ENCODE measurements at places on chromosomes 16 and 17.

- no peak for DNase-seq
These were observed 375 bp upstream of the SPN start for GRCh38 chr16:29662729-29663015.

DNA sequence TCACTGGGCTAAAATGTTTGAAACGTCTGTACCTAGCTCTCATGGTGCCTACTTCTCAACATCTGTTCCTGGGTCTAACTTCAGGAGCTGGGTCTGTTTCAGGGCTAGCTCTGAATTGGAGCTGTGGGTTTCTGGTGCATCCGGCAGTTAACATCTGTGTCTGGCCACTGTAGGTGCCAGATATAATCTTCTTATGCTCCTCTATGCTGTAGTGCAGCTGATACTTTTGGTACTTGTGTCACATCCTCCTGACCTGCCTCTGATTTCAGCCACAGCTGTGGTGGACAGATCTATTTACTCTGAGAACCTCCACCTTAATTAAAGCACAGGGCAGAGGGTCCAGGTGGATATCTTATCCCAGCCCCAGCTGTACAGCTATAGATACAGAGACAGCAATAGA is 496.5 kb upstream of the CDH11 start:
- no peak for DNase-seq

DNA sequence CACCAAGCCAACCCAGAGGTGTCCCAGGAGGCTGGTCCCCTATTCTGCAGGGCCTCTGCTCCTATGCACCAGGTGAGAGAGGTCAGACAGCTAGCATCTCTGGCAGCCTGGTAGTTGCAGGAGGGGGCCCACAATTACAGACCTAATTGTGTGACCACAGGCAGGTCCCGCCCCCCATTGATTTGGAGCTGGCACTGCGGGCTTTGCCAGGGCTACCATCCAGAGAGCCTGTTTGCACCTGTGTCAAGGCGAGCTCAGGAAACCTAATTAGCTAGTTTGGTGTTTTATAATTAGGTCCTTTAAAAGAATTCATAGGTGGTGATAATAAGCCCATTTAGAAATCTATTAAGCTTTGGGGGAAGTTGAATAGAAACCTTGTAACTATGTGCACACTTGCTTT is 90.2 kb downstream of the MRM1 start:
- DNase-seq: peak; percentile 64

DNA sequence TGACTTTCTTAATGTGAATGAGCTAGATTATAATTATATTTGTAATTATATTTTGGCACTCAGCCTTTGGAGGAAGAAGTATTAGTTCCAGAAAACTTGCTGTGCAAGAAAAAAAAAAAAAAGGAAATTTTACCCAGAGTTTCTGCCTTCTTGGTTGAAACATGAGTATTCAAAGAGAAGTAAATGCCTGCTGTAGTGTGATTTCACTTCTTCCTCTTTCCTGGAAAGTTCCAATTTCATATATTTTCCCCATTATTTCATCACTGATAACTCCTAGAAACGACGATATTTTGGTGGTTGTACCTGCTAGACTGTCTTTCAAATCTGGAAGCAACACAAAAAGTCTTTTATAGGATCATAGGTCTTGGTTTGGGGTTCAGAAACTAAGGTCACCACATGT is 20.4 kb upstream of the MPHOSPH6 start:
- DNase-seq: no peak

DNA sequence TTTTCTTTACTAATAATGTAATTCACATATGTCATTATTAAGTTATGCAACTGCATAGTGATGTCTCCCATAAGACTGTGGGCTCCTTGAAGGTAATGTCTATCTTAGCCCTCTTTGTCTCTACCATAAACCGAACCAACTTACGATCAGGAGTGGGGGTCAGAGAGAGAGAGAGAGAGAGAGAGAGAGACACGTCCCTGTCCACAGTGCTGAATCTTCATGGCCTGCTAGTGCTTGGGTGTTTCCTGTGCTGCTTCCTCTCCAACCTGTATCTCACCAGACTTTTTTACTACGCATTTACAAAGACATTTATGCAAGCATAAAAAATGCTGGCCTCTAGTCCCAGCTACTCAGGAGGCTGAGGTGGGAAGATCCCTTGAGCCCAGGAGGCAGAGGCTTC is 52.2 kb upstream of the HAPSTR1 start:
- DNase-seq: no peak

DNA sequence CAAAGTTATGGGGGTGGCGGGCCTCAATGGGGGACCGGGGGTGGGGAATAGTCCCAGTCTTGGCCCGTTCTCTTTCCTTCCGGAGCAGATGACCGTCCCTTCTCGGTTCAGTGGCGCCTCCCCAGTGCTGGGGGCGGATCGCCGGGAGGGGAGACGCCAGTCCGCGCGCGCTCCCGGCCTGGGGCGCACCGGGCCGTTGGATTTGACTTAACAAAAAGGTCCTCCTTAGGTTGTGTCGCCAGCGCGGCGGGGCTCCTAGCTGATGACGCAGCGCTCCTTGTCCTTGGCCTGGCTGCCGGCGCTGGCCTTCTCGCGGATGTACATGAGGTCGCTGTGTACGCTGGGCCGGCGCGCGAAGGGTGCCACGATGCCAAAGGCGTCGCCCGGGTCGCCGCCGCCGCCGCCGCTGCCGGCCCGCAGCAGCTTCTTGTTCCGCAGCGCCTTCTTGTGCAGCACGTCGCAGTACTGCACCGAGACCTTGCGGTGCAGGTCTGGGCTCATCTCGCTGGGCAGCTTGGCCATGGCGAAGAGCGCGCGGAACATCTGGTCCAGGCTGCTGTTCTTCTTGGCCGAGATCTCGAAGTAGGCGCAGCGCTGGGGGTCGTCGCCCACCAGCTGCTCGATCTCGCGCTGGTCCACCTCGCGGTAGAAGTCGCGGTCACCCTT is 1.2 kb downstream of the RASD1 start:
- no peak for DNase-seq

DNA sequence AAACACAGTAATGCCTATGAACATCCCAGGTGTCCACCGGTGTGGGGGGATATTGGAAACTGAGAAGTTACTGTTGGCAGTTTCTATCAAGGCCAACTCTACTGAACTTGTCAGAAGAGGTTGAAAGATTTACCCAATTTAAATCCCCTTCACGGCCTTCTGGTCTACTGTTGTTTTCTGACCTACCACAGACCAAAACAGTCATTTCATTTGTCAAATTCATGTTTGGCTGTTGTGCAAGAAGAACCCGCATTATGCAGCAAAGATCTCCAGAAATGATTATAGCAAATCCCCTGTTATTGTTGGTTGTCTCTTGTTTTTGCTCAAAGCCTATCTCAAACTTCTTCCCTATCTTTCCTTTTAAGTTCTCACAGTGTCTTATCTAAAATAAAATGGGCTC is 73.1 kb upstream of the MAF start:
- DNase-seq: no peak

- DNase-seq: peak; percentile 51
These were observed 34.8 kb downstream of the CBFA2T3 start for GRCh38 chr16:88941913-88942909.

GRCh38 chr16:89322321-89323119 is 105.0 kb downstream of the ZNF778 start:
- peak; percentile 67 for DNase-seq

DNA sequence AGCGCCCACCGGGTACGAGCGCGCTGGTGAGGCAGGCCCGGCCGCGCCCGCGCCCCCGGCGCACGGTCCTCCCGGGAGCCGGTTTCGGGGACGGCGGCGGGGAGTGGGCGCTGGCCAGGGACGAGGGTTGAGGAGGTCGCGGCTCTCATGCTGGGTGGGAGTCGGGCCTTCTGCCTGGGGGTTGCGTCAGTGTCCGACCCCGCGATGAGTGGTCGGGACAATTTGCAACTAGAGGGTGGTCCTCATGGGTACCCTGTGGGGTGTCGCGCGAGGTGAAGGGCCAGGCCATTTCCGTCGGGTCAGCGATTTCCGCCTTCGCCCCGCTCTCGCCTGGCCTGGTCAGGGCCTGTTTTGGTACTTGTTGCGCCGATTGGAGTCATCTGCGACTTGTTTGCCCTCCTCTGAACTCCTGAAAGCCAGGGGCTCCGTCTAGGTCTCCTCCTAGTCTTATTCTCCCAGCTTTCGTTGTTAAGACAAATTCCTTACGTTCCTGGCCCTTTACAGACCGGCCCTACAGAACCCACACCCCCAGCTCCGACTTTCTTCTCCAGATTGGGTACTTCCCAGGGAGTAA is 14.9 kb downstream of the NAA60 start:
- no peak for DNase-seq

GRCh38 chr16:9859701-9860327 is 322.4 kb downstream of the GRIN2A start:
- no peak for DNase-seq

- no peak for DNase-seq
These were observed 11.3 kb upstream of the CHST6 start for GRCh38 chr16:75506574-75506973.

DNA sequence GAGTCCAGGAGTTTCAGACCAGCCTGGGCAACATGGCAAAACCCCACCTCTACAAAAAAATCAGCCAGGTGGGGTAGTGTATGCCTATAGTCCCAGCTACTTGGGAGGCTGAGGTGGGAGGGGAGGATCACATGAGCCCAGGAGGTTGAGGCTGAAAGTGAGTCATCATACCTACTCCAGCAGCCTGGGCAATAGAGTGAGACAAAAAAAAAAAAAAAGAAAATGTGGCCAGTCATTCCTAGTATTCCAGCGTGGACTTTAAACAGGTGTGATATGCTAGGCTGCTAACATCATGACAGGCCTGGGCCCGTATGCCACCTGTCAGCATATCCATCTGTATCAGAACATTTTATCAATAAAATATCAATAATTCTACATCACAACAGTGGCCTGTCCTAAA is 143.3 kb downstream of the AATF start:
- DNase-seq: no peak

DNA sequence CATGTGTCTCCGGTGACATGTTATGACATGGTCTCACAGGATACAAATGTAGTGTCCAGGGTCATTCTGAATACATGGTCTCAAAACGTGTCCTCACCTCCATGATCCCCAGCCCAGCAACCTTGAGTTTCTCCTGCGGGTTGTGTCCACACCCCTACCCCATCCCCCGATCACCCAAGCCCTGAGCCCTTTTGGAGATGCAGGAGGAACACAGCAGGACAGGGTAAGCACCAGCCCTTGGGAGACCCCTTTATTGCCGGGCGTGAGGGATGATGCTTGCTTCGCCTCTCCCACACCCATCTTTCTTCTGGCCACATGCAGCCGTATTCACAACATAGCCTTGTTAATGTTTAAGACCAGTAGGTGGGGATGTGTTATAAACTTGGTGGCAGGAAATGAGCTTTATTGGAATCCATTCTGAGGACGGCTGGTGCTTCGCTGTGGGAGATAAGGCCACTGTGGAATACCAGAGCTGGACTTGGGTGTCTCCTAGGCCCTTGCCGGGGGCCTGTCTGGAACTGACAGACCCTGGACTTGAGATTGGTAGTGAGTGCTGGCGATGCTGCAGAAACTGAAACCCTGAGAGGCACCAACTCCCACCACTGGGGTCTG is 5.5 kb downstream of the TMEM132E start:
- peak; percentile 25 for DNase-seq

- no peak for DNase-seq
These were observed 58.9 kb upstream of the SDK2 start for GRCh38 chr17:73703192-73703591.

DNA sequence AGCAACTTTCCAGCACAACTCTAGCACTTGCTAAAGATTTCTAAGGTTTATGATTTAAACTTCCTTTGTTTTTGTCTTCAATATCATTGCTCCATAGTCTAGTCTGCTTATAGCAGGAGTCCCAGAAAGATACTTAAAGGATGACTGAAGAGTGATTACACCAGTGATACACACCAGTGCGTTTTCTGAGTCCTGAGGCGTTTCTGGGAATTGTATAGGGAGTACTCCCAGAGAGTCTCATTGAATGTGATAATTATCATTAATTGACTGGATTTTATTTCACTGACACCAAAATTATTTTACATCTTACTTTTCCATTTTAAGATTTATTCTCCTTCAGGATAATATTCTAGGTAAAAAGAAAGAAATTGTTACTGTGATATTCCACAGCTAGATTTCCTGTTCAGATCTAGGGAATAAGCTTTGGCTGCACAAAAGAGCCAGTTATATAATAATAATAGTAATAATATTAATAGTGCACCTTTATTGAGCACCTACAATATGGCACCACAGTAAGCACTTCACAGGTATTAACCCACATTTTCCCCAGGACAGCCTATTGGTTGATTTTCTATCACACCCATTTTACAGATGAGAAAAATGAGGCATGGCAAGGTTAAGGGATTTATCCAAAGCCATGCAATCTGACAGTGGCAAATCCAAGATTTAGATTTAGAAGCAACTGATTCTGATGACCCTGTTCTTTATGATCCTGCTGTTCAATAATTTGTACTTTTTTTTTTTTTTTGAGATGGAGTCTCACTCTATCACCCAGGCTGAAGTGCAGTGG is 62.6 kb downstream of the IRX5 start:
- no peak for DNase-seq

GRCh38 chr17:38566666-38567031 is 39.1 kb downstream of the SRCIN1 start:
- DNase-seq: no peak

DNA sequence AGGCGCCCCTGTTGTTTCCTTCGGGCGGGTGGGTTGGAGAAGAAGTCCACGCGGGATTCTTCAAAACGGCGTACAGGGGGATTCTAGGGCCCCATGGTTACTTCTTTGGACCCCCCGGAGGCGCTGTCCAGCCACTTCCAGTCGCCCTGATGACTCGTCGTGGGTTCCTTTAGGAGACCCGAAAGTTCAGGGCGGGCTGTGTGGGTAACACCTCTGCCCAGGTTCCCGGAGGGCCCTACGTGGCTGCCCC is 716 bp upstream of the HIC1 start:
- no peak for DNase-seq

DNA sequence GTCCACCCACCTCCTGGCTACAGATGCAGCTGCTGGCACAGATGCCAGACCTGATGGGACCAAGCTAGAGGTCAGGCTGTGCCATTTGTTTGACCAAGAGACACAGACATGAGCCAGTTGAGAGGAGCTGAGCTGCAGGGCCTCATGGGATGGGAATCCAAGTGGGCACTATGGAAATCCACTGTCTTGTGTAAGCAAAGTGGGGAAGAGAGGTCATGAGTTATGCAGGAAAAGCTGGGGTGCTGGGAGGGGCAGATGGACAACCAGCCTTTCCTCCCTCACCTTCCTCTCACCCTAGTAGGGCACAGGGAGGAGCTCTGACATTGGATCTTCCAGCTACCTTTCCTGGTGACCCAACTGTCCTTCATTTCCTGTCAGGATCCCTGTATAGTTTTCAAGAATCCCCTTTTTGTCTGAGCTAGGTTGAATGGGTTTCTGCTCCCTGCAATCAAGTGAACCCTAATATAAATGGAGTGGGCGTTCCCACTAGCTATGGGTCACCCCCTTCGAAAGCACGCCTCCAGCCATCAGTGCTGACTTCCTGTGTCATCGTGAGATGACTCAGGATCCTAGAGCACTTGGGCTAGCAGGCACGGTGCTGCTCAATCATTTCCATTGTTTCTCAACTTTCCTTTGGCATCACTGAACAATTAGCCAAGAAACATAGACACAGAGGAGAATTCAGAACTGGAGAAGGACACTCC is 13.6 kb downstream of the ATPAF2 start:
- DNase-seq: no peak

GRCh38 chr17:48155889-48156611 is 48.5 kb downstream of the SNX11 start:
- DNase-seq: peak; percentile 58

GRCh38 chr16:84532855-84533486 is 28.5 kb upstream of the MEAK7 start:
- no peak for DNase-seq

GRCh38 chr16:8173111-8173644 is 417.1 kb downstream of the TMEM114 start:
- peak; percentile 31 for DNase-seq

- no peak for DNase-seq
These were observed 136.0 kb upstream of the C17orf78 start for GRCh38 chr17:37239690-37240334.
